ENCODE measurements at places on chromosomes 4 and X.

- no peak for DNase-seq
These were observed 759.9 kb downstream of the PDHA2 start for GRCh38 chr4:96599752-96600151.

GRCh38 chrX:13790206-13791131, 26.4 kb downstream of the GPM6B start:
- DNase-seq = no peak

GRCh38 chr4:35649778-35650177, 594.5 kb downstream of the ARAP2 start:
- DNase-seq = no peak

GRCh38 chr4:177879851-177880250, 437.6 kb upstream of the AGA start:
- DNase-seq = no peak

- DNase-seq = no peak
These were observed 116.2 kb upstream of the KIT start for GRCh38 chr4:54541426-54542118.

- no peak for DNase-seq
These were observed 66.1 kb downstream of the PHKA2 start for GRCh38 chrX:18917831-18918230.
